Fibroblast of skin of right quadriceps (primary cell): ENCODE measurements at places on chromosomes 1 and 21.

- DNase-seq = peak; percentile 28
Observed at GRCh38 chr1:162720996-162721395, 69.5 kb upstream of the HSD17B7 start.

DNA sequence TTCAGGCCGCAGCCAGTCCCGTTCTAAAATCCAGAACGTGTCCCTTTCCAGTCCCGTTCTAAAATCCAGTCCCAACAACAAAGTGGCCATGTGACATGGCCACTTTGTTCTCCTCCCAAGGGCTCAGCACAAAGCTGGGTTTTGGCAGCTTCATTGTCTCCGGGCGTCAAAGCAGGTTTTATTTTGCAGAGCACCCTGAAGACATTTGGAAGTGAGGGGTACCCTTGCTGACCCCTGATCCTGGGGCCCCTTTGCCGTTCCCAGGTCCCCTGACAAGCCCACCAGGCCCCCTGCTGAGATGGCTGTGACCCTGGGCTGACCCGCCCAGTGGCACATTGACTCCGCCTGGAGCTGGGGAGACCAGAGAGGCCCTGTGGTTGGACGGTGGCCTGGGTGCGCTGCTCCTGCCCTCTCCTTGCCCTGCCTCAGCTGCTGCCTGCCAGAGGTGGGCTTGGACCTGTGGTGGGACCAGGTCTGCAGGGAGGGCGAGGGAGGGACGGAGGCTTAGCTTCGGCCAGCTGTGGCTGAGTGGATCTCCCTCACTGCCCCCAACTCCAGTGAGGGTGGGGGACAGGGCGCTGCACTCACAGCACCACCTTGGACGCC is 4.3 kb downstream of the PFKL start:
- DNase-seq = no peak

GRCh38 chr1:55735106-55735505 is 519.9 kb upstream of the USP24 start:
- DNase-seq = no peak

- peak; percentile 89 for DNase-seq
Observed at GRCh38 chr1:198499588-198499987, 40.9 kb downstream of the ATP6V1G3 start.

DNA sequence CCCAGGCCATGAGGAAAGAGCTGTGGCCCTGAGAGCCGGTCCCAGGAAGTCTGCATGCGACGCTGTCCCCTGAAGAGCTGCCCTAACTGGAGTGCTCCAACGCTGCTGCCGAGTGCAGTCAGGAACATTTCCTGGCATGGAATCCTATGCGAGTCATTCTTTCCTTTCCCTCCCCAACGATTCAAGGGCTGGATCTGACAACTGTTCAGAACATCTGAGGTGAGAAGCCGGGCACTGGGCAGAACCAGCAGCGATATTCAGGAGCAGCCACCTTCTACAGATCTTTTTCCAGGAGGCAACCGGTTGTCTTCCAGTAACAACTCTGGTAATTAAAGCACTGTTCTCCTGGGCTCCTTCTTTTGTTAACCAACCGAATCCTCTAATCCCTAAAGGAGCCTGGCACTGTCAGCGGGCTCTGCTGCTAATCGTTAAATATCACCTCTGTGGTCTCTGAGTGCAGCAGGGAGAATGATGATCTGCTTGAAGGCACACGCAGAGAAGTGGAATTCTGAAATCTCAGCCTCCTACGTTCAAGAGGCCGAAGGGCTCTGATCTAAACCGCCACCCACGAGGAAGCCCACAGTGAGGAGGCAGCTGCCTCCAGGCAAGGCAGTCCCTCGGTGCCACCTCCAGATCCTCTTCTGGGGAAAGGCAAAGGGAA is 55.8 kb downstream of the SLC45A1 start:
- DNase-seq = peak; percentile 77

DNA sequence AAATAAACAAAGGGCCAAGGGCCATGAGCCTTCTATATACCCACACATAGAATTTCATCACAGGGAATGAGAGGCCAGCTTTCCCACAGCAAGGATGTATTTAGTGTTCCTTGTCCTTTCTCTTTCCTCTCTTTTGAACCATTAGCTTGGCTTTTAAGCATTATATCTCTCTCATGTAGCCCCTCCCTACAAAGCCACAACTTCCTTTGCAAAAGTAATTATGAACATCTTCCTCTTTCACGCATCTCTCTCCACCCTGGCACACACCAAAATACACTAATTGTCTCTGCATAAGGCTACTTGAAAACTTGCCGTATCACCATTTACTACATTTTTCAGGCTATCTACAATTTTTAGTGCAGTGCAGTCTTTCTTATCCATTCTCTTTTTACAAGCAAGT is 1.9 kb upstream of the AK5 start:
- DNase-seq = no peak

DNA sequence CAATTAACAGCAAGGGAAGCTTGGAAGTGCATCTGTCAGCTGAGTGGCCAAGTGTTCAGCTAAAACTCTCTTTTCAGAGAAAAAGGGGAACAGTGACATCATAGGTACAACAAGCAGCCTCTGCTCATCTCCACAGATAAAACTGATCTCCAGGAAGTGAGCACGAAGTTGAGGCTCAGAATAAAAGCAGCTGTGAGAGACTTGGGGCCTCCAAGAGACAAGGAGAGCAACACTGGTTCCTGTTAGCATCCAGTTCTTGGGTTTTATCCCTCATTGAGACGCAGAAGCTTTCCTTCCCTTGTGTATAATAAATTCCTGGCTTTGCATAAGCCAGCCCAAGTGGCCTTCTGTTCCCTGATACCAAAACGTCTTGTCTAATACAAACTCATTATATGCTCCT is 20.0 kb upstream of the CNN3 start:
- no peak for DNase-seq

DNA sequence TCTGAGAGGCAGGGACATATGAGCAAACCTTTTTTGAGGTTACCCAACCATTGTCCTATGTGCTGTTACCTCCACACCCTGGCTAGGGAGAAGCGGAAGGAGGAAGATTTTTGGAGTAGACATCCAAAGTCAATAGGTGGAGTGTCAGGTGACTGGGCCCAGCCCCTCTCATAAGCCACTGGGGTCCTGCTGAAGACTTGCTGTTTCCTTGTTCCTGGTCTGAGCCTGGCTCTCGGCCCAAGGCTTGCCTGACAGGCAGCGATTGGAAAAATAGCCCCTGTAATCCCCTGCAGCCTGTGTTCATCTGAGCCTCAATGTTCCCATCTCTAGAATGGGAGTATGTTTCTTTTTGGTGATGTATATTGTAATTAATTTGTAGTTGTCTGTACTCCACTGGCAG is 6.9 kb upstream of the PIGR start:
- no peak for DNase-seq

DNA sequence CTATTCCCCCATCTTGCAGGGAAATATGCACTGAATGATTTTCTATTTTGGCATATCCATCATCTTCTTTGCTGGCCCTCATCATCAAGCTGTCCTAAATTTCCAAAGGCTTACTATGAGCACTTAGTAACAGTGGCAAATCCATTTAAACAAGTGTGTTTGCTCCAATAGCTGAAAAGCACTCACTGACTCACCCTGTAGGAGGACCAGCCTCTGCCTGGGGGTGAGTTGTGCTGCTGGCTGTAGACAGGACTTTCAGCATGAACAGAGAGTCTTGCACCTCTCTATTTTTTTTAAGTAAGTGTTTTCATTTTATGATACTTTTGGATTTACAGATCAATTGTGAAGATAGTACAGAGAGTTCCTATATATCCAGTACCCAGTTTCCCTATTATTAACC is 97.3 kb downstream of the SLC35F3 start:
- DNase-seq = no peak

DNA sequence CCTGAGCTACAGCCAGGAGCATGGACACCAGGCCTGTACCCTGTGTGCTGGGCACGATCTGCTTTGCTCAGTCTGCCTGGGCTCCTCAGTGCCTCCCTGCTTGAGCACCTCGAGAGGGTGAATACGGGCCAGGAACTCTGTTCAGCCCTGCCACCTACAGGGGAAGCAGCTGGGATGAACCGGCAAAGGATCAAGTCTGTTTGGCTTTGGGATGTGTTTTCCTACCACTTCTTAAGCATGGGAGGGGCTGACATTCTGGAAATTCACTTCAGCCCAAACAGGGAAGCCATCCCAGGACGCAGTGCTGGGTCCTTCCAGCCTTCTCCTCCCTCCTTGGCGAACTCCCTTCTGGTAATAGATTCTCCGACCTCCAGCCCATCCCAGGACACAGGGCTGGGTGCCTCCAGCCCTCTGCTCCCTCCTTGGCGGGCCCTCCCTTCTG is 55.8 kb upstream of the SELENON start:
- peak; percentile 54 for DNase-seq

DNA sequence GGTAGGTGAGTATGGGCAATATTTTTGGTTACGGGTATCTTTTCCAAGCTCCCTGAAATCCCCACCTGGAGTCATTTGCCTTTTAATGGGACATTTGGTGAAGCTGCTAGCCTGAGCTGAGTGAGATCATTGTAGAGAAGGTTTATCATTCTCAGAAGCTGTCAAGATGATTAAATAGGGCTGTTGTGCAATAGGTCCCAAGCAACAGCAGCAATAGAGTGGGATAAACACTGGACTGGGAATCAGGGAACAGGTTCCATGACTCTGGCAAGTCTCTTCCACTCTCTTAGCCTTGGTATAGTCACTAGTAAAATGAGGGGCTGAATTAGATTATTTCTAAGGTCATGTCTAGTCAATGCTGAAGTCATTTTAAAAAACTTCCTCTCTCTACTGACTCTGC is 30.3 kb upstream of the FAM78B start:
- DNase-seq = no peak

GRCh38 chr1:42479621-42480020 is 16.5 kb downstream of the CCDC30 start:
- DNase-seq = peak; percentile 14

DNA sequence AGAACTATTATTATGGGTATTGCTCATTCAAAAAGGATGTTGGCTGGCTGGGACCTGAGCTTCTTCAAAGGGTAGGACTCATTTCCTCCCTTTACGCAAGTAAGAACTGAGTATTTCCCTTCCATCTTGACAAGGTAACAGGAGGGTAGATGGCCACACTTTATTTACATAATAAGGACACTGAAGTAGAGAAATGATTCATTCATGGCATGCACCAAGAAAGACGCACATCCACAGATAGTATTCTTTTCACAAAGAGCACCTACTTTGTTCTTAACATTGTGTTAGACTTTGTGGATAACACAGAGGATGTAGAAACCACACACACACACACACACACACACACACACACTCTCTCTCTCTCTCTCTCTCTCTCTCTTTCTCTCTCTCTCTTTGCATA is 82.9 kb downstream of the FAM78B start:
- no peak for DNase-seq

DNA sequence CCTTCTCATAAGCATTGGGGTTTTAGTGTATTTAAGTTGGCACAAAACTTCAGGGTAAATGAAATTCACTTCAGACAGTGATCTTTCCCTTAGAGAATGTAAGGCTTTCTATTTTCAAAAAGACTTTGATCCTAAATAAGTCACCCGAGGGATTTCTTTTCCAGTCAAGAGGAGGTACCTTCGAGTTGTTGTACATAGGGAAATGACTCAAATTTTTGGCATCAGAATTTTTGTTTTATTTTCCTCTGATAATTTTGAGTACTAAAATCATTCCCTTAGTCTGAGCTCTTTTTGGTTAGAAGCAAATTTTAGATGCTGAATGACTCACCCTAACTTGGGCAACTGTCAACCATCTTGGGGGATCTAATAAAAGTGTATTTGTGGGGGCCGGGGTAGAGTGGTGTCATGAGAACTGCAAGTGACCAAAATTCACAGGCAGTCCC is 193.9 kb downstream of the DHRS3 start:
- DNase-seq = peak; percentile 88

- no peak for DNase-seq
Observed at GRCh38 chr1:78177708-78178270, 132.0 kb downstream of the GIPC2 start.

DNA sequence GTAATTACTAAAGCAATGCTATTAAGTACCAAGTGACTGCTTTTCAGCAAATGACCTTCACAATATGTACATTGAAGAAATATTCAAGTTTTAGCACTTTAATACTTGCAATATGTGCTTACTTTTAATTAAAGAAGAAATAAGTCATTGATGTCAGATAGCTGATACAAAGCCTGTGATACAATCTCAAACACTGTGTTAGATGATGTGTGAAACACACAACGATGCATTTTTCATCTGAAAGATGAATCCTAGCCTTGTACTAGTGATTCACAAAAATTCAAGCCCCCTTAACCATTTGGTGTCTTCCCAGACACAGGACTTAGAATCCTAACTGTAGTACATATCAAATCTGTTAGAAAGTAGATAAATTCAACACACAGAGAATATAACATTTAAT is 724.1 kb upstream of the ADAMTS5 start:
- DNase-seq = no peak

DNA sequence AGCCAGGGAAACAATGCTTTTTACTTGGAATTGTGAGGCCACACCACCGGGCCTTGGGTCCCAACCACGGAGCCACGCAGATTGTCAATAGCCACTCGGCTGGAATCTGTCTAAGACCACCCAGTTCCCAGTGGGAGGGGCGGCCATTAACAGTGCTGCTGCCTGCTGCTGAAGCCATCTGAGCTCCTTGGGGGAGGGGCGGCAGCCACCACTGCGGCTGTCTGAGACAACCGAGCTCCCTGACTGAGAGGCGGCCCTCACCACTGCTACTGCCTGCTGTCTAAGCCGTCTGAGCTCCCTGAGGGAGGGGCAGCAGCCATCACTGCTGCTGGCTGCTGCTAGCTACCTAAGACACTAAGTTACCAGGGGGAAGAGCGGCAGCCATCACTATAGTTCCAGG is 64.3 kb downstream of the DMRTA2 start:
- no peak for DNase-seq

DNA sequence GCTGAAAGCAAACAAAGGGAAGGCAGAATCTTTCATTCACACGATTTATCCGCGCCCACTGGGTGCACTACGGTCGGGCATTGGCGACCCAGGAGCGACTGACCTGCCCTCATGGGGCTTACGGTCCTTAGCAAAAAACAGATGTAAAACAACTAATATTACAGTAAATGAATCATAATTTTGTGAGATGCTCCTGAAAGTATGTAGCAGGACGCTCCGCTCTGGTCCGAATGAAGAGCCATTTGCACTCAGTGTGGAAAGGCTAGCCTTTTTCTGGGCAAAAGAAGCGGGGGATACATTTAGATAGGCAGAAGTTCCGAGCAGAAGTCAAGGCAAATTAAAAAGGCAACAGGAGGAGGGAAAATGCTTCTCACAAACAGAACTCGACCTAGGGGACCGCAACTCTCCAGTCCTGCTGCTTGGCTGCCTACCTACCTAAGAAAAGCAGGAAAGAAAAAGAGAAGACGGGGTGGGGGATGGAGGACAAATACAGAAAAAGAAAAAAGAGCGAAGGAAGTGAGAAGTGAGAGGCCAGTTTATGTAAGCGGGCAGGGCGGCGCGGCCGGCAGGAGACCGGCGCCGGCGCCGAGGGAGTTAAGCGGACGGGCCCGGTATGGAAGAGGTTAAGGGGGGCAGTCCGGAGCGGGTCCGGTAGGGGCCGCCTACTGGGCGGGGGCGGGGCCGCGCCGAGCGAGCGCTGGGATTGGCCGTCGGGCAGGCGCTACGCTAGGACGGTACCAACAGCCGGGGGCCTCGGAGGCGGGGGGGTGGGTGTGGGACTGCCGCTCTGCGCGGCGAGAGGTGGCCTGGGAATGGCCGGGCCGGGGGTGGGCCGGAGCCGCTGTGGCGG is at the start of gene FAM20B:
Gene FAM20B, plus strand, starts transcription at position 770 of the 850 bp plus-strand sequence. CDS start 17,954 bp downstream, outside the sequence.
- peak; percentile 91 for DNase-seq
